ENCODE measurements at places on chromosomes 5 and 9.
A peak's percentile ranks its signal among the peaks of the same experiment; 100 is the strongest.

- DNase-seq: no peak
These were observed 750.9 kb downstream of the MAT2B start for GRCh38 chr5:164256351-164256750.

DNA sequence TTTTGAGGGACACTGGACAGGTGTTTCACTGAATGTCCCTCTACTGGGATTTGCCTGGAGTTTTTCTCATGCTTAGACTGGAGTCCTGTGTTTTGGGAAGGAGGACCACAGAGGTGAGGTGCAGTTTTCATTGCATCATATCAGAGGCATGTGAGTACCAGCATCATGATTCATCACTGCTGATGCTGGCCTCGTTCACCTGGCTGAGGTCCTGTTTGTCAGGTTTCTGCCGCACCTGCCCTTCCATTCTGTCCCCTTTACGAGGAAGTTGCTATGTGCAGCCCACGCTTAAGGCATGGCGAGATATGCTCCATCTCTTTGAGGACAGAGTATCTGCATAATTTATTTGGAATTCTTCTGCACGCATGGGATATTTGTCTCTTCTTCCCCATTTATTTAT is 162.1 kb downstream of the TENT4A start:
- no peak for DNase-seq

- DNase-seq: no peak
These were observed 746.7 kb upstream of the C9orf72 start for GRCh38 chr9:28319981-28320380.

- no peak for DNase-seq
These were observed 93.2 kb downstream of the NLN start for GRCh38 chr5:65815161-65815560.

- no peak for DNase-seq
These were observed 8.3 kb downstream of the ATG10 start for GRCh38 chr5:81980160-81980559.

- peak; percentile 78 for DNase-seq
These were observed 16.0 kb downstream of the GPSM1 start for GRCh38 chr9:136343121-136343883.

- DNase-seq: no peak
These were observed 14.8 kb downstream of the ODF2 start for GRCh38 chr9:128470560-128470959.

GRCh38 chr5:79955941-79956670 is 35.0 kb downstream of the MTX3 start:
- no peak for DNase-seq

DNA sequence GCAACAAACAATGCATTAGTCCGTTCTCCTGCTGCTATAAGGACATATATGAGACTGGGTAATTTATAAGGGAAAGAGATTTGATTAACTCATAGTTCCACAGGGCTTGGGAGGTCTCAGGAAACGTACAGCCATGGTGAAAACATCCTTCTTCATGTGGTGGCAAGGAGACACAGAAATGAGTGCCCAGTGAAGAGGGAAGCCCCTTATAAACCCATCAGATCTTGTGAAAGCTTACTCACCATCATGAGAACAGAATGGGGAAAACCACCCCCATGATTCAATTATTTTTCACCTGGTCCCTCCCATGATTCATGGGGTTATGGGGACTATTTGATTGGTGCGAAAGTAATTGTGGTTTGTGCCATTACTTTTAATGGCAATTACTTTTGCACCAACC is 655.8 kb upstream of the SEMA6A start:
- no peak for DNase-seq

DNA sequence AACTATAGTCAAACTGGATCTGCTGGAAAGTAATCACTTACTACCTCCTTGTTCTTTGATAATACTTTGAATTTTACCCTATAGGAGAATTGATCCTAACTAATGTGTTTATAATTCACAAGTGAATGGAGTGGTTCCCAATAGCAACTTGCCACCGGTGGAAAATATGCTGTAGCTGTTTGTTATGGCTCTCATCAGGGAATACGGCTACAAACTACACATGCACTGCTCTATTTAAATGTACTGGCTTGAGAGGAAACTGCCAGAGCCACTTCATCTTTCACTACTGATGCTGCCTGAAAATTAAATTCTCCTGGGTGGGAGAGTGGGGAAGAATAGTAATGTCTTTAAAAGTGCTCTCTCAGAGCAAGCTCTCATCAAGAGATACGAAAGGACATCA is 448.5 kb upstream of the GRAMD2B start:
- DNase-seq: no peak

GRCh38 chr9:114169029-114169951 is 14.0 kb downstream of the COL27A1 start:
- no peak for DNase-seq

DNA sequence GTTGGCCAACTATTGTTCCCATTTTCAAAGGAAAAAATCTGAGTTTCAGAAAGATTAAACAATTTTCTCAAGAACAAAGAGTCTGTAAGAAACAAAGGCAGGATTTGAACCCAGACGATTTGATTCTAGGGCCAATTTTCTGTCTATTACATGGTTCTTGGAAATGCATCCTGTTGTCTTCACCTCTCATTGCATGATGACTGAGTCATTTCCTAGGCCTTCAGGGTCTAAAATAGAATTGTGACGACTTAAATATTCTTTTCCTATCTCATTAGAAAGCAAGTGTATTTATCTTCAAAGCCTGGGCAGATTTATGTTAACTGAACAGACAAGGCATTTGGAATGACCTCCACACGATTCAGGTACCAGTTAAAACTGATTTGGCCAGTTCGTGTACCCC is 512.9 kb downstream of the NTRK2 start:
- DNase-seq: no peak

DNA sequence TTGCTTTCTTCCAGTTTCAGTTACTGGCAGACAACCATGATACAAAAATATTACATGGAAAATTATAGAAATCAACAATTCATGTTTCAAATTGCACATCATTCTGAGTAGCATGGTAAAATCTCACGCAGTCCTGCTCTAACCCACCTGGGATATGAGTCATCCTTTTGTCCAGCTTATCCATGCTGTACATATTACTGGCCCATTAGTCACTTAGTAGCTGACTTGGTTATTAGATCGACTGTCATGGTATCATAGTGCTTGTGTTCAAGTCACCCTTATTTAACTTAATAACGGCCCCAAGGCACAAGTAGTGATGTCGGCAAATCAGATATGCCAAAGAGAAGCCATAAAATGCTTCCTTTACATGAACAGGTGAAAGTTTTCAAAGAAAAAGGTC is 41.2 kb downstream of the NADK2 start:
- no peak for DNase-seq

DNA sequence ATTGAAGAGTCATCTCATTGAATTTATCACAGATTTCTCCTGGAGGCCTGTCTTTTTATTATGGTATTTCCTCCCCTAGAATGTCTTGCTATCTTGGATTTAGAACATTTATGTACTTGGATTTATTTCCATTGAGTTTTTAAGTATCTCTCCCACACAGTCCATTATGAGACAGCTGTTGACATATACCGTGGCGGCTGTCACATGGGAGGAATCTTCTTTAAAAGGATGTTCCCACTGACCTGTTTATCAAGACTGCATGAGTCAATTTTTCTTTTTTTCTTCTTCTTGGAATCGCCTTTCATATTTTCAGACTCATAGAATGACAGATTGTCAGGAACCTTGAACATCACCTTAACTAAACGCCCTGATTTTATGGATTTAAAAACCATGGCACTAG is 2.9 kb upstream of the CAVIN4 start:
- DNase-seq: no peak

GRCh38 chr9:3181049-3181953 is 337.4 kb upstream of the PUM3 start:
- DNase-seq: peak; percentile 21

DNA sequence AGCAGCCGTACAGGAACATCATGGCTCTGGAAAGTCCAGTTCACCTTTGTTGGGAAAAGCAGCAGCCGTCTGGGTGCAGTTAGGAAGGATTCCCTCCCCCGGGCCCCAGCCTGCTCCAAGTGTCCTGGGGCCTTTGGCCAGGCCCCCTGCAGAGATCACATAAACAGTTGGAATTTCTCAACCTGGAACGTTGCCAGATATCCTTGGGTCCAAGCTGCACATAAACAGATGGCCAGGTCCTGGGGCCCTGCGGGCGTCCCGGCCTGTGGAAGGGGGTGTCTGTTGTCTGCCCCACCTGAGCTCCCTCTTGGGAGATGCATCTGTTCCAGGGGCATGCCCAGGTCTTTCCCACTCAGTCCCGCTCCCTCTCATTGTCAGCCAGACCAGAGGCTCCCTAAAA is 92.7 kb downstream of the COL5A1 start:
- DNase-seq: no peak

DNA sequence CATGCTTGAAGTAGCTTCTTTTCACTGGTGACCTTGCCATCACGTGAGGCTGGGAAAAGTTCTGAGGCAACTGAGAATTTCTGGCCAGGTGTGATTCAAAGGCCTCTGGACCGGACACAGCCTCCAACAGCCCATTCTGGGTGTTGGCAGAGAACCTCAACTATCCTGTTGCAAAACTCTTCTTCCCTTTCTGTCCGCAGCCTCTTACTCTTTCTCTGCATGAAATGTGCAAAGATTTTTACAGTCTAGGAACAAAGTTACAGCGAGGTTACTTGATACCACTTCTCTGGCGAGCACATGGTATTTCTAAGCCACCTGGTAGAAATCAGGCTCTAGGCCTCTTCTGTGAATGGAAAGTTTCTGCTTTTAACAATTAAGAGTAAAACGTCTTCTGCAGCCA is 79.2 kb downstream of the FREM1 start:
- DNase-seq: no peak

DNA sequence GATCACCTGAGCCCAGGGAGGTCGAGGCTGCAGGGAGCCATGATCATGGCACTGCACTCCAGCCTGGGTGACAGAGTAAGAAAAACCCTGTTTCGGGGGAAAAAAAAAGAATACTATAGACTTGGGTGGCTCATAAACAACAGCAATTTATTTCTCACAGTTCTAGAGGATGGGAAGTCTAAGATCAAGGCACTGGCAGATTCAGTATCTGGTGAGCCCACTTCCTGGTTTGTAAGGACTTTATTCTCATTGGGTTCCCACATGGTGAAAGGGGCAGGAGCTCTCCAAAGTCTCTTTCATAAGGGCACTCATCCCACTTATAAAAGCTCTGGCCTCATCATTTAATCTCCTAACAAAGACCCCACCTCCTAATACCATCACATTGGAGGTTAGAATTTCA is 8.7 kb downstream of the HINT1 start:
- no peak for DNase-seq

DNA sequence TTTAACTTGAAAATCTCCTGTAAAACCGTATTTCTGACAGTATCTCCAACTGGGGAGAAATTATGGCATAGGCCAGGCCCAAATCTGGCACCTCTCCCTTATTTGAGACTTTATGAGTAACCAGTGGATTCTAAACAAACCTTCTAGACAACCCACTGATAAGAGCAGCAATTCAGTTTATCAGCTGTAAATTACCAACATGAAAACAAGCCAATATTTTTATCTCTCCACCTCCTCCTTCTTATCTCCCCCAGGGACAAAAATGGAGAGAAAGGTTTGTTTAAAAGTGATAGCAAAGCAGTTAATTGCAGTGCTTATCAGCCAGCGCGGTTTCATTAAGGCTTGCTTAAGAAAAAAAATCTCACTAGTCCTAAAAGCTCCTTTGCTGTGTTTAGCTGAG is 53.8 kb downstream of the KCNV2 start:
- DNase-seq: no peak

DNA sequence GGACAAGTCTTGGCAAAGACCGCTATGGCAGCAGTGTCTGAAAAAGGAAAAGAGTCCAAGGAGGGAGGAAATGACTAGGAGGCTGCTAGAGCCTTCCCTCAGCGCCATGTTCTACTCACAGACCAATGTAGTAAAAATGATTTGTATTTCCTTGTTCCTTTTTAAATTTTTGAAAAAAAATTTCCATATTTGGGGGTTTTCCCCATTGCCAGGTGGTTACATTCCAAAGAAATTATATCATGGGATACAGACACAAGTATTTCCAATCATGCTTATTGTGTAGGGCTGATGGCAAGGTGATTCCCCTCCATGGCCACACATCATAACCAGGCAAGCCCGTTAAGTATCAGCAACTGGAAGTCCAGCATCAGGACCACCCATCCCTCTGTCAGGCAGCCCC is 138.2 kb downstream of the PIP5K1B start:
- DNase-seq: no peak

- peak; percentile 52 for DNase-seq
These were observed 62.3 kb downstream of the HMCN2 start for GRCh38 chr9:130327781-130328348.

- DNase-seq: no peak
These were observed 9.3 kb upstream of the TRIM36 start for GRCh38 chr5:115179030-115179393.

DNA sequence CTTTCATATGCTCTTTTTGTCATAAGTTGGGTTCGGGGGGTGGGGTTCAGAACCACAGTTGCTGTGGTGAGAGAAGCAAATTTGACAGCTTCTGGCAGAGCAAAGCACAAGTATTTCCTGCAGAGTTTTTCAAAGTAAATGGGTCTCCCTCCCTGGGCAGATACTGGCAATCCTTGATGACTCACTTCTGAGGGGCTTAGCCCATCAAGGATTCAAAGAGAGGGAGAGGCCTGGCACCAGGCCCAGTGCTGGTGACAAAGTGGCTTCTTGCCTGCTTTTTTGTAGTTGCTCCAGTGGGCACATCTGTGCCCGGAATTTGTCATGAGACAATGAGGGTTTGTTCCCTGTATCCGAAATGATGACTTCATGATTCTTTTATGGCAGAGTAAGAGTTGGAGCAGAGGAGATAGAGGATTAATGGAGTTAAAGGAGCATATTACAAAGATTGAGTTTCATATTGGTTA is 46.6 kb upstream of the TNC start:
- no peak for DNase-seq

DNA sequence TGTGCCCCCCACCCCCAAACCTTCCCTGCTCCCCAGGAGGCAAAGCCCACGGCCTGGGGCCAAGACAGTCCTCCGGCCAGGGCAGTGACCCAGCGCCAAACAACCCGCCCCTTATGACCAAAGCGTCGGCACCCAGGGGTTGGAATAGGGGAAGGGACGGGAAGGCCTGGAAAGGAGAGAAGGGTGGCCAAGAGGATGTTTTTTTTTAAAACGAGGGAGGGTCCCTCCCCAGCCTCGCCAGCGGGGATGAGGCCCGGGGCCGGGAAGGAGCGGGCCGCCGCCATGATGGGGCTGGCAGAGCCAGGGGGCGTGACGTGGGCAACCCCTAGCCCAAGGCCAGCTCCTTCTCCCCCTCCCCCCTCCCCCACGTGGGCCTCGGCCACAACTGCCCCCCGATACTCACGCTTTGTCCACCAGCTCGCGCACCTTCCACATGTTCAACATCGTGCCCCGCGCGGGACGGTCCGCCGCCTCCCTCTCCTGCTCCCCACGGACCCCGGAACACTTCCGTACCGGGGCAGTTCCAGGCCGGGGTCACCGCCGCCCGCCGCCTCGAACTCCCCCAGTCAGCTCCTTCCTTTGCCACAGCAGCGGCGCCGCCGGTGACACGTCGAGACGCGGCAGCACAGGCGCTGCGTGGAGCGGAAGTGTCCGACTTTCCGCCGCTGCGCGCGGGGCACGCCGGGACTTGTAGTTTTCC is at the start of gene CLINT1:
TSS of gene CLINT1 (minus strand) at position 619 of the 700 bp plus-strand sequence. CDS start at position 444, 175 bp downstream.
- DNase-seq: peak; percentile 94

DNA sequence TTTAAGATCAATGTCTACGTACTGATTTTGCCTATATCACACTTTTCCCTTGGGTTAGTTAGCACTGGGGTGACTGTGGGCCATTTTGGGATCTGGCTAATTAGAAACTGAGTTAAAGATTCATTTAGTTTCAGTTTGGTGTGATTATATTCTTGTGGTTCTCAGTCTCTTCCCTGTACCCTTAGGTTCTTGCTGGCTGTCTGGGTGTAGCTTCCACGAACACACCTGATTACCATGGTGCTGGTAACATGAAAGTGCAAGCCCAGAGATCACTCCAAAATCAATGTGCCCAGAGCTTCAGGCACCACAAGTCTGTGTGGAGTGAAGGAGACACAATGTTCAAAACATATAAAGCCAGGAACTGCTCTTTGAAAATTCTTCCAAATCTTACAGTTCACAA is 248.1 kb downstream of the PDE4D start:
- DNase-seq: no peak

All from heart right ventricle (tissue), 16 donors.